T-helper 2 cell (primary cell): ENCODE measurements at places on chromosomes 12 and 14.

- DNase-seq = no peak
These were observed 912 bp downstream of the PSME1 start for GRCh38 chr14:24136684-24137528.

DNA sequence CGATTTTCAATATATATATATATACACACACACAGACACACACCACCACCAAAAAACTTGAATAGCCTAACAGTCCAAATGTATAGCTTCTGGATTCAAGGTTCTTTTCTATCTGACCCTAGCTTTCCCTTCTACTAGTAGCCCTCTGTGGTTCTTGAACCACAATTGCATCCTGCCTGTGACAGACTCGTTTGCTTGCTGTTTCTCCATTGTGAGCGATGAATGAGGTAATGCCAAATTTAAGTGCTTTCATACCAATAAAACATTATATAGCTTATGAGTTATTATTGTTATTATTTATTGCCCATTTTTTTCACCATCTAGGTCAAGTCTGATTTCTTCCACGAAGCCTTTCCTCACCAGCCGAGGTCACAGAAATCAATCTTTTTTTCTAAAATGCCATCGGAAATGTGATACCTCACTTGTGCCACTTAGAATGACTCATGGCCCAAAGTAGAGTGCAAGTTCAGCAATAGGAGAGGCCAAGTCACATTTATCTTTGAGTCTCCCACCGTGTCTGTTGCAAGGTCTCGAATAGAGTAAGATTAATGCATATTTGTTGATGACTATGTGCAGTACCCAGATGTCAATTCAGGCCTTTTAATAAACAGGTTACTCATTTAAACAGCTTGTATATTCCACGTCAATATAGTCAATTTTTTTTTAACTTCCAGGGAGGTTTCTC lies 1015.8 kb upstream of the SEL1L start:
- no peak for DNase-seq

GRCh38 chr12:66662179-66662578 lies 16.7 kb downstream of the GRIP1 start:
- DNase-seq = no peak

GRCh38 chr12:114668151-114668885 lies 15.7 kb downstream of the TBX3 start:
- DNase-seq = no peak

- no peak for DNase-seq
These were observed 28.7 kb downstream of the MAPKAPK5 start for GRCh38 chr12:111870706-111871105.

DNA sequence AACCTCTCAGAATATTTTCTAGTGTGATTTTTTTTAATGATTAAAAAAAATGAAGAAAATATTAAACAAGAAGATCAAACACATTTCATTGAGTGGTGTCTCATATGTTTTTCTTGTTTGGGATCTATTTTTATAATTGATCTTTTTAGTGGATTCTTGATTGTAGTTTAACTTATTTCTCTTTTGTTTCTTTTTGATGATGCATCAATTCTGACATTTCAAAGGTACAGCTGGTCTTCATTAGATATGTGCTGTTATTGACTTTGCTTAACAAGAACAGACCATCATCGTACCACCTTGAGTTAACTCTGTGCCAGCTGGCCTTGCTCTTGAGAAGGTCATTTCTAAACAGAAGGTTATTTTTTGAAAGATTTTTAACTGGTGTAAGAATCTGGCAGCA lies 45.8 kb upstream of the FGD4 start:
- DNase-seq = no peak

- no peak for DNase-seq
These were observed 194.0 kb downstream of the EGLN3 start for GRCh38 chr14:33756833-33757232.

DNA sequence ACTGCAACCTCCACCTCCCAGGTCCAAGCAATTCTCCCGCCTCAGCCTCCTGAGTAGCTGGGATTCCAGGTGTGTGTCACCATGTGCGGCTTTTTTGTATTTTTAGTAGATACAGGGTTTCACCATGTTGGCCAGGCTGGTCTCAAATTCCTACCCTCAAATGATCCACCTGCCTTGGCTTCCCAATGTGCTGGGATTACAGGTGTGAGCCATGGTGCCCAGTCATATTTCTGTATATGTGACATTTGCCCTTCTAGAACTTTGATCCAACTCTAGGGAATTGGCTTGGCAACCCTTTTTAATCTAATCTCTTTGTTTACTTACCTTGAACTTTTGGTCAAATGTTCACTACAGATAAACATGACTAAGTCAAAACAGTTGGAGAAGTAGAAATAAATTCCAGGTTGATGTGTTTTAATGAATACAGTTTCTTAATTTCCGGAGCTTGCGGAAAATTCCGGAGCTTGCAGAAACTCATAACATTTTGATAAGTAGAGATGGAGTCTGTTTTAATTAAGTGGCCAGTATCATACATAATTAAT lies 11.5 kb upstream of the PEBP1 start:
- no peak for DNase-seq

DNA sequence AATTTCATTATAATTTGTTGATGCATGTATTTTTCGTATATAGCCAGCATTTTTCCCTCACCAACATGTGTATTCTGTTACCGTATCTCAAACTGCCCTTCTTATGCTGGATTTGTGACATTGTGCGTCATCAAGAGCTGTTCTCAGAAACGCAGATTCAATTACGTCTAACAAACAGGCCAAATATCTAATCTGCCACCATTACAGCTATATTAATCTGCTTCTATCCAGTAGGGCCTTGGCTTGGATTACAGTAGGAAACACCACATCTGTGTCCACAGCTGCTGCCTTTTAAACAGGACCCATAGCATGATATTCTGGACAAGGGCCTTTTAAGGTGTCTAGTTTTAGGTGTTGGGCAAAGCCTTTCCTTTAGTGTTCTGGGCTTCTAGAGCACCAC lies 140.6 kb downstream of the PDE3A start:
- DNase-seq = no peak

DNA sequence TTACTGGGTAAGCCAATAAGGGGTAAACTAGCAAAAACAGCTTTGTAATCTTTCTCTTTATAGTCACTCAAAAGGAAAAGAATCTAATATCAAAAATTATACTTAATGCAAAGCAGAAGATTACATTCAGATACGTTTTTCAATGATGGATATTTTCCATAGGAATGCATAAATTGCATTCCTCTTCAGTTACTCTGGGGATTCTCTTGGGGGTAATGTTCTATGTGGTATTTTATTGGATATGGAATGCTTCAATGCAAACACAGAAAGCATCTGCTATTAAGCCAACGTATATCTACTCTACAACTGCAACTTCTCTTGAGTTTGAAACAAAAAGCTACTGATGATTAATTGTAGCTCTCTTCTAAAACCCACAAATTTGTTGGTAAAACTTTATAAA lies 106.0 kb downstream of the SLC41A2 start:
- no peak for DNase-seq

GRCh38 chr14:90242444-90242843 lies 13.9 kb upstream of the PSMC1 start:
- no peak for DNase-seq

- no peak for DNase-seq
These were observed 619.4 kb downstream of the CCER1 start for GRCh38 chr12:90335566-90335965.

DNA sequence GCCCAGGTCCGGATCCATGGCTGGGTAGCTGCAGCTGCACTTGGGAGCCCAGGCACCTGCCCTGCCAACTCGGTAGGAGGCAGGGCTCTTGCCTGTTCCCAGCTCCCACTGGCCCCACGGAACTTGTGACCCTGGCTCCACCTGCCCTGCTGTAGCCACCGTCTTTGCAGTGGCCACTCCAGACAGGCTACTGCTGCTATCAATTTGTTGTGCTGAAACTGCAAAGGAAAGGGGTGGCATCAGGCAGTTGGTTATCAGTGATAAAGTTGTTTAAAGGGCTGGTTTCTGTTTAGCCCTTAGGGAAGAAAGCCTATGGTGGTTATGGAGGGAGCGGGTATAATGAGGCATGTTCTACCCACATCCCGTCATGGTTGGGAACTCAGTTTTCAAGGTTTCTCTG lies 32.1 kb upstream of the ARID2 start:
- DNase-seq = no peak

DNA sequence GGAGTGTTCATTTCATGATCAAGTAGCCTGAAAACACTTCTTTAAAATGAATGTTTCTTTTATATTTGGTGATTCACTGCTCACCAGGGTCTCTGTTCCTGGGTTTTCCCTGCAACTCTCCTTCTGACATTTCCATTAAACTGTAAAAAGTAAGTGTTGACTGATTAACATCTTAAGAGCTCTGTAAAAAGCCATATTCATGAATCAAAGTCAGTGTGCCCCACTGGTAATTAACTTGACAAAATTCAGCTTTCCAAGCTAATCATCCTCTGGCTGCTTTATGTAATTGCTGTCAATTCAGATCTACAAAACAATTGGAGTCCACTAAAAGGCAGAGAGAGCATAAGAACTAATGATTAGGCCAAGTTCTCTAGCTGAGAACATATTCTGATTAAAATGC lies 41.6 kb downstream of the CNTN1 start:
- DNase-seq = no peak

DNA sequence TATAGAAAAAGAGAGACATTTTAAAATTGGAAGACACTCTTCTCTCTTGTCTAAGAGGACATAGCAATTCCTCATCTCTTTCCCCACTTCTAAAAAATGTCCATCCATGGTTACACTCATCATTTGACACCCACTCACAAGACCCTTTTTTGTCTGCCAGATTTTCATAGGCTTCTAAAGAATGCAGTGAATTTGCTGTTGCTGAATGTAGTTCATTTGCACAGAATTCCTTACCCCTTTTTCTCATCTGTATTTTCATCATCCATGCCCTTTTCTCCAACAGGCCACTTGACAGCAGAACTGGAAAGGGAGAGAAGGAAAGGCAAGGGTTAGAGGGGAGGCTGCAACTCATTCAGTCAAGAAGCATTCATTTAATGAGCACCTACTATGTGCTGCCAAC lies 128.0 kb downstream of the NUAK1 start:
- DNase-seq = no peak

- DNase-seq = no peak
These were observed 75.1 kb upstream of the SLC38A4 start for GRCh38 chr12:46900734-46901463.

- DNase-seq = no peak
These were observed 16.8 kb upstream of the CACNA2D4 start for GRCh38 chr12:1935242-1935641.
